ENCODE measurements at places on chromosomes 11 and 22.

DNA sequence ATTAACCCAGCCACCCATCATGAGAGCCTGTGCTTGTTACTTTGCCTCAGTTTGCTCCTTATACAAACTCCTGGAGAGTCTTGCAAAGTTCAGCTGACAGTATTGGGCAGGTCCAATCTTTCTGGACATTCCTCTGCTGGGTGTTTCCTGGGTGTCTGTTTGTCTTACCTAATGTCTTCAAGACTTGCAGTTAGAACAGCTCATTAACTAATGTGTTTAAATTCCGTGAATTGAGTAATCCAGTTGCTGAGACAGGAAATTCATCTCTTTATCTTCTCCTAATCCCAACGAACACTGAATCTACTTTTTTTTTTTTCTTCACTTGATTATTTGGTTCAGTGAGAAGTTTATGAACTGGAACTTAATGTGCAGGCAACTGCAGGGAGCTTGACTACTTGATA lies 20.6 kb downstream of the BCO2 start:
- no peak for DNase-seq

GRCh38 chr22:49096476-49096875 lies 731.2 kb downstream of the BRD1 start:
- no peak for DNase-seq

DNA sequence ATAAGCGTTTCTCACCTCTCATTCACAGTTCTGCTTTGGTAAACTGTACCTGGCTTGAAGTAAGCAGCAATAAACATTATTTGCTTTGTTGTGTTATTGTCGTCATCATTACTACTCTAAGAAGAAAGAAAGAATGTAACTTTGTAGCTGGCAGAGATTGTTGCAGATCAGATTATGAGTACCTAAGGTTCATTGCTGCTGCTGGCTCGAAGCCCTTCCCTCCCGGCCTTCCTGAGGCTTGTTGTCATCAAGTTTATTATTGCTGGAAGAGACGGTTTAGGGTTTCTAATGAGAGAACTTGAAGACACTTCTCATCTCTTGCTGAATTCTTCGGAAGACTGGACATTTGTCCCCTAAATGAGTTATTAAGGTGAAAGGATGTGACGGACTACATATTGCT lies 101.3 kb downstream of the GRAMD1B start:
- no peak for DNase-seq

DNA sequence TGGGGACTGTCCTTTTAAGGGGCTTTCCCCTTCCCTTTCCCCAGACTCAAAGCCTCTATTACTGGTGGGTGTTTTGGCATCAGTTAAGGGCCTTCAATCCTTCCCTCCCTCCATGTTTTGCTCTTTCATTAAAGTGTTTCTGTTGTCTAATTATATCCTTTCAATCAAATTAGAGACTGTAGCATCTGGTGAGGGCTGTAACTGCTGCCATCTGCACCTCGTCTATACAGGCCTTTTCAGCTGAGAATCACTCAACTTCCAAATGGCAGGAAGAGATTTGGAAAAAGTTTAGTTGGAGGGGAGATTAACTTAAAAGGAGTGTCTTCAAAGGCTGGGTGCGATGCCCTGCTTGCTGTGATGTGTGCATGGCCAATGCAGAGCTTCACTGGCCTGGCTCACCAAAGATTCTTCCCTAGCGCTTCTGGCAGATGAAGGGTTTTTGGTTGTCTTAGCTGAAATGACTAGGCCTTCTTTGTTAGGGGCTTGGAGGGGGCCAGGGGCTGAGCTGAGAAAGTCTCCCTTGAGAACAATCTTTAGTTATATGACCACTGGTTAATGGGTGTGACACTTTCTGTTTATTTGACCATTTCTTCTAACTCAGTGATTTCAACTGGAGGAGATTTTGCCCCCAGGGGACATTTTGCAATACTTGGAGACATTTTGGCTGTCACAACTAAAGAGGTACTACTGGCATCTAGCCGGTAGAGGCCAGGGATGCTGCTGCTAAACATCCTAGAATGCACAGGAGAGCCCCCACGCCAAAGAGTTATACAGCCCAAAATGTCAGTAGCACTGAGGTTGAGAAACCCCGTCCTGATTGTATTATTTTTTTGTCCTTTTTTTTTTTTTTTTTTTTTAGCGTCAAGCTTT lies 7.5 kb downstream of the KREMEN1 start:
- no peak for DNase-seq

GRCh38 chr11:73206801-73207200 lies 11.3 kb upstream of the P2RY2 start:
- no peak for DNase-seq

GRCh38 chr11:45984192-45984591 lies 61.7 kb downstream of the LARGE2 start:
- no peak for DNase-seq

- no peak for DNase-seq
Observed at GRCh38 chr22:30457981-30458380, 13.8 kb downstream of the SEC14L3 start.

DNA sequence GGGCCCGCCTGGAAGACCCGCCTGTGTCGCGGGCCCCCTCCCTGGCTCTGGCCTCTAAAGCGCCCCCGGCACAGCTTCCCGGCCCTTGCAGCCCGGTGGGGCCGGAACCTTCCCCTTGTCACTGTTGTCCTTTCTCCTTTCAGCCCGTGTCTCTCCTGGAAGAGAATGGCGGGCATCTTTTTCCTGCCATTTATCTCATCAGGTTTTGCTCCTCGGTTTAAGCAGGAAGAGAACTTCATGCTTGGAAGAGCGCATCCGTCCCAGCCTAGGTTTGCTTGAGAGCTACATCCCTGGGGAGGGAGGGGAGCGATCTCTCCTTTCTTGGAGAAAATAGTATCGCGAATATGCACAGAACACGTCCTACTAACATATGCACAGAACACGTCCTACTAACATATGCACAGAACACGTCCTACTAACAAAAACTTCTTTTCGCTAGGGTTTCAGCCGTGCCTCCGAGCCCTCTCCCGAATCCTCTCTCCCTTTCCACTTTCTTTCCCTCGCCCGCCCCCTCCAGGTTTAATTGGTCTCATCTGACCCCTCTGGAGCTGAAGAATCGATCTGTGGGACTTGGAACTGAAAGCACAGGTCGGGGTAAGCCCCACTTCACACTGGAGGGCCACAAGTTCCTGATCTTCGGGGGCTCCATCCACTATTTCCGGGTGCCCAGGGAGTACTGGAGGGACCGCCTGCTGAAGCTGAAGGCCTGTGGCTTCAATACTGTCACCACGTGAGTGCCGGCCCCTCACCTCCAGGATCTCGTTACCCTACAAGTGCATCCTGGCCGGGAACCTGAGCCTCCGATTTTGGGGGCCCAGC lies 1.2 kb downstream of the GLB1L3 start:
- DNase-seq, result no peak

- DNase-seq, result no peak
Observed at GRCh38 chr11:31711137-31711536, 100.0 kb downstream of the PAX6 start.

DNA sequence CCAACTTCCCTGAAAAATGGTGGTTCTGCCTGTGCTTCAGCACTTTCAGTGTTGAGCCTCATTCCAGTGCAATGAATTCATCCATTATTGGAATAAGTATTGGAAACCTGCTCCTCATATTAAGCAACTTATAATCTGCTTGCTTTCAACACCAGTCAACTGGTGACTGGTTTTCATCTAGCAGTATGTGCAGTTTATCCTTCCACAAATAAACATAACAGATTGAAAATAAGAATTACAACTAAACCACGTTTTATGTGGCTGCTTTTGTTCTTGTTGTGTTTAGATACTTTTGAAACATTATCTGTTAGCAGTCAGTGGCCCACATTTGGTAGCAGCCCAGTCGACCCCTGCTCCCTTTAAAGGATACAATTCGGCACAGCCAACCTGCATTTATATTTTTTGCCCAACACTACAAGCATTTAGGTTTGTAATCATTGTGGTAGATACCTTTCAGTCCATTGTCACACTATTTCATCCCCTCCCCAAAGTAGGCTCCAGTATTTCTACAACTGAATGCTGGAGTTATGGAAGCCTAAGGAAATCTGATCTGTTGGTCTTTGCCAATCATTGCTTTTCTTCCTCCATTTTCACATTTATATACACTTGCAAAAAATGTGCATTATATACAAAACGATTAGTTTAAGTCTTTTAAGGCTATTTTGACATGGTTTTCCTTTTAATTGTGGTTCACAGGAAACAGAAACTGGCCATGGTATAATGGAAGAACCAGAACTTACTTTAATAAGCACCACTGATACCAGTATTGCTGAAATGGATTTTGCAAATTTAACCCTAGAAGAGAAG lies 13.1 kb downstream of the TAF1D start:
- DNase-seq, result no peak

GRCh38 chr22:47851586-47851985 lies 1089.1 kb downstream of the TBC1D22A start:
- no peak for DNase-seq

DNA sequence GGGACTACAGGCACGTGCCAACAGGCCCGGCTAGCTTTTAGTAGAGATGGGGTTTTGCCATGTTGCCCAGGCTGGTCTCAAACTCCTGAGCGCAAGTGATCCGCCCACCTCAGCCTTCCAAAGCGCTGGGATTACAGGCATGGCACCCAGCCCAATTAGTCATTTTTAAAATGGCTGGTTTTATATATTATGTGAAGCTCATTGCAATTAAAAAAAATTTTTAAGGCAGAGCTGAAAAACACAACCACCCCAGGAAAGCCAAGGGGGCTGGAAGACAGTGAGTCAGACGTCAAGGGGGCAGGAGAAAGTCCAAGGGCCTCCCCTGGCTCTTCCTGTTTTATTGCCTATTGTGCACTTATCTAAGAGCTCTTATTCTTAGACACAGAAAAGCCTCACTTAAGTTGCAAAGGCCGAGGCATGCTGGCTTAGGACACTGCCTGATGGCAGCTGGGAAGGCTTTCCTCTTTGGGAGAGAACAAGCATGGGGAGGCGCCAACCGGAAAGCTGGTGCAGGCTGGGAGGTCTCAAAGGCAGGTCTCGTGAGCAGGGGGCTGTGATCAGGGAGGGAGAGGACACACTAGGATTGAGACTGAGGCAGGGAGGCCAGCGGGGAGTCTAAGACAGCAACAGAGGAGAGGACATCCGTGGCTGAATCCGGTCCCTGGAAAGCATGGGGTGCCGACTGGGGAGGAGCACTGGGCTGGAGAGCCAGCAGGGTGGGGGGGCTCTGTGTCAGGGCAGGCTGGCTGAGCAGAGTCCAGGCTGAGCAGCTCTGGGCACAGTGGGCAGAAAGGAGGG lies 11.1 kb upstream of the OSM start:
- no peak for DNase-seq

GRCh38 chr11:132310390-132311375 lies 940.3 kb downstream of the NTM start:
- no peak for DNase-seq

- DNase-seq, result peak; percentile 99
Observed at GRCh38 chr11:43987384-43988039, 45.1 kb downstream of the C11orf96 start.

DNA sequence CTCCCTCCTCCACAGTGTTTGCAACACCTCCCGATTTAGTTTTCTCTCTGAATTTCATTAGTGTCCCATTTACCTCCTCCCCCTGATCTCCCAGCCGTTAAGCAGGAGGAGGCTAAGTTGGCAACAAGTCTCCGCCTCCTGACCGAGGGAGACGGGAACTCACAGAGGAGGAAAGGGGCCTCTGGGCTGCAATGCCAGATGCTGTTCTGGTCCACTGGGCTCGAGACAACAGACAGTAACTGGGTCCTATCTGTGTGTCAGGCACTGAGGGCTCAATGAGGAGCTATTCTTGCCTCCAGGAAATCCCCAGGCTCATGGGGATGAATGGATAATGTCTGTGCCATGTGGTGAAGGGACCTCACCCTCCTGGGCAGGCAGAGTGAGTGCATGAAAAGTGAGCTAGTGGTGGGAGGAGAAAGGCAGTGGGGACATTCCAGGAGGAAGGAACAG lies 228.1 kb downstream of the TENM4 start:
- no peak for DNase-seq

- DNase-seq, result no peak
Observed at GRCh38 chr22:41922328-41922727, 4.3 kb downstream of the TNFRSF13C start.

- DNase-seq, result no peak
Observed at GRCh38 chr11:17630936-17631335, 83.9 kb downstream of the OTOG start.

DNA sequence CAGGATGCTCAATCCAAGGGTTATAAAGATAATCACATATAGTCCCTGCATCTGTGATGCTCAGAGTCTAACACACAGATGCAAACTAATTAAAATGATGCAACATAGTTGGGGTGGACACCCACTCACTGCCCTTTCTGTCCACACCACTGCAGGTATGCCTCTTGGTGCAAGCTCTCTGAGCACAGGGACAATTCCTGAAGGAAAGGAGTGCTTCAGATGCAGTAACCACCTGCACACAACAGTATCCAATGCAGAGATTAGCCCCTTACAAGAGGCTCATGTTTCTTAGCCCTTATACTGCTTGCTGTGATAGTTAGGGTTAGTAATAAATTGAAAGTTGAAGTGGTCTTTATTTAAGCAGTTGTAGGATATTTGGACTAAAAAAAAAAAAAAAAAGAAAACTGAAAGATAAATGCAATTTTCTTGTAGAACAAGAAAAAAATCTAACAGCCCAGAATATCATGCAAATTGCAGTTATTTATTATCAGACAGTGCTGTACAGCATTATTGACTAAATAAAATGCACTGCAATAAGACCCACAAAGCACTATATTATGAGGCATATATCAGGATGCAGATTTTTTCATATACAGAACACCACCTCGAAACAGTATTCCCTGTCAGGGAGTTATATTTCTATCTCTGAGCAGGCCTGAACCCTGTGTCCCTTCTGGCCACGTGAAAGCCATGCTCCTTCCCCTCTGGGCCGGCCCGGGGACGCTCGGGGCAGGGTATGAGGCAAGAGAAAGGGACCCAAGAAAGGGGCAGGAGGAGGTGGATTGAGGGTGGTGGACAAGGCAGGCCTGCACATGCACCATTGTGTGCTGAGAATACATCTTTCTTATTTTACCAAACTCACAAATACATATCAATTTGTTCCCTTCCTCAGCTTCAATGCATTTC lies 260.2 kb downstream of the OPCML start:
- DNase-seq, result no peak

- DNase-seq, result no peak
Observed at GRCh38 chr11:57230316-57230715, 6.7 kb downstream of the APLNR start.

GRCh38 chr11:111460856-111461255 lies 51.3 kb downstream of the BTG4 start:
- DNase-seq, result no peak

GRCh38 chr11:1009991-1010390 lies 26.5 kb downstream of the MUC6 start:
- no peak for DNase-seq

GRCh38 chr11:60834742-60835533 lies 7.0 kb upstream of the CCDC86 start:
- no peak for DNase-seq

DNA sequence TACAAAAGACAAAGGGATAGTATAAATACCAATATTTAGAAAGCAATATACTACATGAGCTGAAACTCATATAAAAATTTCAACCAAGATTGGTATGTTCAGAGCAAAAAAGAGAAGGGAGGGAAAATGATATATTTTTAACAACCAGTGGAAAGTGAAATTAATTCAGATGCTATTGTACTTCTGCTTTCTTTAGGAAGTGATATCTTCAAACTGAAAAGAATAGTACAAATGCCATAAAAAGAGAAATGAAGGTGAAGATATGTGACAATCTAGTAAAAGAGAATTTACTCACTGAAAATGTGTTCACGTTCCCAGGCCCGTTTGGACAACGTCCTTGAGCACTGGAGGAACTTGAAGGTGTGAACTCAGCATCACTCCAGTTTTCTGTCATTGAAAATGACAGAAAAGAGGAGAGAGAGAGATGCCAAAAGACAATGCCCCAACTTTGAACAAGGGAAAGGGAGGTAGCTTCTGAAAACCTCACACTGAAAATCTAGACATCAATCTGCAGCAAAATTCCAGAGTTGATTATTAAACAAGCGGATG lies 47.5 kb downstream of the SC5D start:
- no peak for DNase-seq
